Smooth muscle cell of trachea (primary cell): ENCODE measurements at places on chromosomes 16 and 17. TPM values are rescaled to one million over a fixed set of nuclear protein-coding genes. Genes with fewer than 3 reads are reported as not detected.

The NPIPB8 gene
- total RNA-seq, result 0.15 TPM in 1 of 2 replicates, not detected in the other

The TAC4 gene
- total RNA-seq, result not detected in 2 replicates

The PIRT gene
- total RNA-seq, result not detected in 2 replicates

The KRTAP9-8 gene
- not detected in 2 replicates for total RNA-seq

The ADGRG3 gene
- not detected in 2 replicates for total RNA-seq

The TNFRSF17 gene
- total RNA-seq, result not detected in 2 replicates

The TBX21 gene
- 0.15 TPM in 1 of 2 replicates, not detected in the other for total RNA-seq

The NLRC3 gene
- 0.15 and 0.17 TPM in 2 replicates for total RNA-seq

The PIPOX gene
- total RNA-seq, result 2.9 and 3.0 TPM in 2 replicates

The LRRC37A3 gene
- total RNA-seq, result 6.0 and 6.7 TPM in 2 replicates

The CDH5 gene
- total RNA-seq, result 1.5 TPM in 1 of 2 replicates, not detected in the other

The LITAFD gene
- not detected in 2 replicates for total RNA-seq

The TMC7 gene
- 0.66 and 0.73 TPM in 2 replicates for total RNA-seq

The PRDM7 gene
- total RNA-seq, result not detected in 2 replicates

The STAT5A gene
- 23.0 and 67.6 TPM in 2 replicates for total RNA-seq

The GNGT2 gene
- total RNA-seq, result not detected in 2 replicates

The C17orf78 gene
- not detected in 2 replicates for total RNA-seq

The YPEL2 gene
- 8.4 and 14.1 TPM in 2 replicates for total RNA-seq

The CMTM1 gene
- total RNA-seq, result 0.44 and 2.0 TPM in 2 replicates

The RAB37 gene
- total RNA-seq, result 0.83 and 0.87 TPM in 2 replicates

The WBP2 gene
- 32.1 and 45.0 TPM in 2 replicates for total RNA-seq

The GJC1 gene
- 10.4 and 25.9 TPM in 2 replicates for total RNA-seq

The ABCA8 gene
- 85.1 and 88.7 TPM in 2 replicates for total RNA-seq

The SHBG gene
- total RNA-seq, result 0.17 and 0.29 TPM in 2 replicates

The CD300E gene
- total RNA-seq, result not detected in 2 replicates

The CBLN1 gene
- not detected in 2 replicates for total RNA-seq

The PLA2G10 gene
- not detected in 2 replicates for total RNA-seq

The MYH2 gene
- under 0.01 TPM in 1 of 2 replicates, not detected in the other for total RNA-seq

The TMC8 gene
- not detected in 2 replicates for total RNA-seq

The PMFBP1 gene
- 0.17 and 0.29 TPM in 2 replicates for total RNA-seq

The HOXB6 gene
- total RNA-seq, result 0.73 and 0.83 TPM in 2 replicates

The TMEM235 gene
- total RNA-seq, result not detected in 2 replicates

The OR4D1 gene
- total RNA-seq, result under 0.01 TPM in 1 of 2 replicates, not detected in the other

The TMIGD1 gene
- not detected in 2 replicates for total RNA-seq

The ZG16 gene
- not detected in 2 replicates for total RNA-seq

The PROCA1 gene
- total RNA-seq, result 1.9 and 3.1 TPM in 2 replicates

The SHCBP1 gene
- 2.0 and 41.3 TPM in 2 replicates for total RNA-seq

The SLC6A4 gene
- under 0.01 TPM in 1 of 2 replicates, not detected in the other for total RNA-seq

The MEIOB gene
- 0.15 and 0.33 TPM in 2 replicates for total RNA-seq

The ABCC3 gene
- 9.7 and 21.2 TPM in 2 replicates for total RNA-seq

The NOD2 gene
- under 0.01 and 0.66 TPM in 2 replicates for total RNA-seq

The CA10 gene
- total RNA-seq, result not detected in 2 replicates

The CFAP97D1 gene
- under 0.01 TPM in 1 of 2 replicates, not detected in the other for total RNA-seq

The CTF1 gene
- 3.3 and 6.1 TPM in 2 replicates for total RNA-seq

The NUTF2 gene
- 141 and 205 TPM in 2 replicates for total RNA-seq
